CD4-positive, alpha-beta memory T cell (primary cell): ENCODE measurements at places on chromosomes 6 and 20. TPM values are rescaled to one million over a fixed set of nuclear protein-coding genes. Genes with fewer than 3 reads are reported as not detected.

GRCh38 chr6:44917430-44917829 lies 410.7 kb upstream of the RUNX2 start:
- no peak overlapping the region for H3K27ac ChIP-seq
- no peaks in the 10 kb centered on the region for H3K27me3 ChIP-seq
- H3K4me1 ChIP-seq, result peaks cover 21% of the 10 kb centered on the region
- no peak for DNase-seq
- H3K36me3 ChIP-seq, result no peaks in the 10 kb centered on the region

The TPD52L1 gene
- not detected for polyA plus RNA-seq

GRCh38 chr6:106316375-106316766 lies 9.2 kb downstream of the ATG5 start:
- peaks cover 14% of the 10 kb centered on the region for H3K36me3 ChIP-seq
- no peak overlapping the region for H3K27ac ChIP-seq

- H3K36me3 ChIP-seq, result no peaks in the 10 kb centered on the region
- H3K4me3 ChIP-seq, result no peak overlapping the region
- no peaks in the 10 kb centered on the region for H3K4me1 ChIP-seq
- no peak for DNase-seq
- H3K27ac ChIP-seq, result no peak overlapping the region
- no peaks in the 10 kb centered on the region for H3K27me3 ChIP-seq
These were observed 271.1 kb downstream of the TFAP2C start for GRCh38 chr20:56900252-56900651.

DNA sequence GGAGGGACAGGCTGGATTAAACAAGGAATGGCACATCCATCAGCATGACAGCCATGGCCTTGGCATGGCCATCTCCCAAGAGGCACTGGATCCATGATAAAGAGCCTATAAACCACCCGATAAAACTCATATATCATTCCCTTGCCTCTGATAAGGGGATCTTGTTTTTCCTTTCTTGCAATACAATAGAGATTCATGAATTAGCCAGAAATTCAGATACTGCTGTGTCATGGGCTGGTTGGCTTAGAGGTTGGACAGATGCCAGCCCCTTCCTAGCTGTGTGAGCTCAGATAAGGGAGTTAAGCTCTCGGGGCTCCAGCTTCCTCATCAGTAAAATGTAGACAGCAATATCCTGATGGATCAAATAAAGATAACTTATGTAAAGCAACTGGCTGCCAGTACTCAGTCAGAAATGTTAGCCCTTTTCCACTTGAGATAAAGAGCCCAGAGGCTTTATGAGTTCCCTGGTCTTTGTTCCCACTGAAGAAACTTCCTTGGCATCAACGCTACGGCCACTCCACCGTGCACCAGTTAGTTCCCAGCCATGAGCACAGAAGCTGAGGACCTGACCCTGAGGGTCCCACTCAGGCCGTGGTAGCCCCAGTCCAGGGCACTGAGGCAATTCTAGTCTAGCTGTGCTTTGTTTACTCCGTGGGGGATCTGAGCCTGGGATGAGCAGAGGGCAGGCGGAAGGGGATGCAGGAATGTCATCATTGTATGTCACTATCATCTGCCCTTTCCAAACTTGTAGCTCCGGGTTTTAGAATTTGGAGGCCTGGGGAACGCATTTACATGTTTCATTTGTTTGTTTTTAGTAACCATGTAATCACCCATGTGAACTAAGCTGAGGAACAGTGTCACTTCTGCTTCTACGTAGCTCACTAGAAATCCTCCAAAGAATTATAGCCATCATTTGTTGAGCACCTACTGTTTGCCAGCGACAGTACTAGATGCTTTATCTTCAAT lies 67.2 kb upstream of the TBC1D7 start:
- no peaks in the 10 kb centered on the region for H3K4me1 ChIP-seq
- H3K27ac ChIP-seq, result no peak overlapping the region
- no peak for DNase-seq
- H3K27me3 ChIP-seq, result no peaks in the 10 kb centered on the region
- H3K36me3 ChIP-seq, result no peaks in the 10 kb centered on the region

- no peak overlapping the region for H3K27ac ChIP-seq
- H3K4me3 ChIP-seq, result no peak overlapping the region
- H3K4me1 ChIP-seq, result peaks cover 13% of the 10 kb centered on the region
- no peak for DNase-seq
- H3K36me3 ChIP-seq, result peaks cover 53% of the 10 kb centered on the region
These were observed 78.5 kb downstream of the NFATC2 start for GRCh38 chr20:51463998-51464397.
